Stimulated activated CD4-positive, alpha-beta T cell treated with anti-CD3 and anti-CD28 coated beads, Interleukin-15, amount 100 ng/mL, for 1 hour (primary cell): ENCODE measurements at places on chromosomes 5 and 9.
A peak's percentile ranks its signal among the peaks of the same experiment; 100 is the strongest.

DNA sequence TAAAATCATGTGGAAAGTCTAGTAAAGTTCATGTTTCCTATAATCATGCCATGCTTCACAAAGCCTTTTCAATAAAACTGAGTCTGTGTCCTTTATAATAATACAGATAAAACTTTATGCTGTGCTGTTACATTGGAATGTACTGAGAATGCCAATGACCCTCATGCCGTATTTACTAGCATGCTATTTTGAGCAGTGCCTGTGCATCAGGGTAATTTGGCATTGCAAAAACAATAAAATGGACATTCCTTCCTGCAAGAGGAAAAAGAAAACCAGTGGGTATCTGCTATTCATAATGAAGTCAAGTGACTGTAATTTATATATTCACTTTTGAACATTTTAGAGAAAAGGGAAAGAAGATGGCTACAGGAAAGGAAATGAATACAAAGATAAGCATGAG lies 159.0 kb downstream of the PBX3 start:
- no peak for DNase-seq

GRCh38 chr9:21465859-21466518 lies 16.1 kb downstream of the IFNE start:
- no peak for DNase-seq

DNA sequence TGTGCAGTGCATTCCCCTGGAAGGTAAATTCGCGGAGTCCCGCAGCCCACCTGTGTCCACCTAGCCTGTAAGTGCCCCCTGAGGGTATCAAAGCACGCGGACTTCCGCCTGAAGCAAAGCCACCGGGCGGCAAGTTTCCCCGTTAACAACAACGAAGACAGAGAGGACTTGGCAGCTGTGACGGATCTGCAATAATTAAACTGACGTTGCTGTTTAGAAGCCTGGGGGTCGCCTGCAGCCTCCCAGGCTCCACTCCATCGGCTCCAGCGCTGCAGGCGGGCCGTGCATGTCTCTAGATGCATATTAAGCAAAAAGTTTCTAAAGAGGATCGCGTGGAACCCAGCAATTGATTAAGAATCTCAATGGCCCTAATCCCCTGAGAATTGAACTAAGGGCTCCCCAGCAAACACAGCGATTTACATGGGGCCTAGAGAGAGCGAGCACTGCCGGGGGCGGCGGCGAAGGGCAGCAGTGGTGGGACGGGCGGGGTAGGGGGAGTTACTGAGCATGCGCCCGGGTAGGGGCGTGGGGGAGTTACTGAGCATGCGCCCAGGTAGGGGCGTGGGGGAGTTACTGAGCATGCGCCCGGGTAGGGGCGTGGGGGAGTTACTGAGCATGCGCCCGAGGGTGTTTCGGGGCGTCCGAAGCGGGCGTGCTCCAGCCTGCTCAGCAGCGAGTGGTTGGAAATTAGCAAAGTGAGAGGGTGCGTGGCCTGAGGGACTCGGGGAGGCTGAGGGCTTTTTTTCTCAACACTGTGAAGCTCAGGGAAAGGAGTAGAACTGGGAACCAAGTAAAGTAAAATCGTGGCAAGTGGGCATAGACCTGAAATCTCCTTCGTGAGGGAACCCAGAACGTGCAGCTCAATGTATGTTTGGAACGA lies 255.2 kb downstream of the DOCK8 start:
- peak; percentile 75 for DNase-seq

DNA sequence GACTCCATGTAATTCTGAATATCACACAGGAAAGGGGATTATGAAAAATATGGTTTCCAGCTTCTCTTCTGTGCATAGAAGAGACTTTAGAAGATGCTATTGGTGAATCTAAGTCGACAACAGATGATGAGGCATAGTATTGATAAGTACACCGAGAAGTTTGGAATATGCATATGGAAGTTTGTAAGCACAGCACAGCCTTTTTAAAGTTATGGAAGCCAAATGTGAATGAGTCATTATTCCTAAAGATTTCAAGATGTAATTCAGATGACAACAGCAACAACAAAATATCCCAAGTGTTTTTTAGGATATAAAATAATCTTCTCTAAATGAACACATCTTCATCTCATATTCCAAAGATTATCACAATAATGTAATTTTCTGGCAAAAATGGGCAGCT lies 1723.3 kb downstream of the EFNA5 start:
- no peak for DNase-seq

DNA sequence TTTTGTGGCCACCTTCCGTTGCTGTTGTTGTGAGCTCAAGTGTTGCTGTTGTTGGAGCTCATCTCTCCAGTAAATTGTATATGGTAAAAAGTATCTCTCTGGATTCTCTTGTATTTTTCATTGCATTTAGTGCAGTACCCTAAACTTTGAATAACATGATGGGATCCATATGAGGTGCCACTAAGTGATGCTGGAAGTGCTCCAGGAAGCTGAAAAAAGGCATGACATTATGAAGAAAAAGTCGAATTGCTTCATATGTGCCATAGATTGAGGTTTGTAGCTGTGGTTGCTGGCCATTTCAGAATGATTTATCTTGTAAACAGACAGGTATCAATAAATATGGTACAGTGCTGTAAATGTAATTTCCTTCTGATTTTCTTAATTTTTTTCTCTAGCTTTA lies 5.5 kb downstream of the MARCHF6 start:
- DNase-seq = no peak

DNA sequence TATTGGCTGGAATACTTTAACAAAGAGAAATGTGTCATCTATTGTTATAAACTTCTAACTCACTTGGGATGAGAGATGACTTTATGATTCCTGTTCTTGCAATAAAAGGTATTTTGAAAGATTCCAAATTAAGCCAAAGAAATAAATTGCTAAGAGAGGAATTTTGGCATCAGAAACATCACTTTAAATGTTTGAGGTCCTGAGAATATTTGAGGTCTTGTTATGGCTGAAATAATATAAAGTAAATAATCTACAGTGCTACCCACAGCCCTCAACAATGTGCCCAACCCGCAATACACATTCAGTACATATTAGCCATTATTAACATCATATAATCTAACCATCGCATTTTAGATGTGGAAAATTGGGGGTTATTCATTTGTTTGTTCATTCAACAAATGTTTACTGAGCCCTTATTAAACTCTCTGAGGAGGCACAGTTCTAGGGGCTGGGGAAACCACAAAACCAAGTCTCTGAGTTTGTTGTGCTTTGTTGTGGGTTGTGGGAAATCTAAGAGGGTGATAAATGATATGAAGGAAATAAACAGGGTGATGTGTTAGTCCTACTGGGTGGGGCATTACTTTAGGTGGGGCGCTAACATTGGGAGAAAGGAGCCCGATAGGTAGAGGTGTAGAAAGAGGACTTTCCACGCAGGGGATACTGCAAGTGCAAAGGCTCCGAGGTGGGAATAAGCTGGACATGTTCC lies 135.2 kb upstream of the CLINT1 start:
- DNase-seq = no peak

GRCh38 chr9:27131731-27132130 lies 22.7 kb downstream of the TEK start:
- DNase-seq = no peak

DNA sequence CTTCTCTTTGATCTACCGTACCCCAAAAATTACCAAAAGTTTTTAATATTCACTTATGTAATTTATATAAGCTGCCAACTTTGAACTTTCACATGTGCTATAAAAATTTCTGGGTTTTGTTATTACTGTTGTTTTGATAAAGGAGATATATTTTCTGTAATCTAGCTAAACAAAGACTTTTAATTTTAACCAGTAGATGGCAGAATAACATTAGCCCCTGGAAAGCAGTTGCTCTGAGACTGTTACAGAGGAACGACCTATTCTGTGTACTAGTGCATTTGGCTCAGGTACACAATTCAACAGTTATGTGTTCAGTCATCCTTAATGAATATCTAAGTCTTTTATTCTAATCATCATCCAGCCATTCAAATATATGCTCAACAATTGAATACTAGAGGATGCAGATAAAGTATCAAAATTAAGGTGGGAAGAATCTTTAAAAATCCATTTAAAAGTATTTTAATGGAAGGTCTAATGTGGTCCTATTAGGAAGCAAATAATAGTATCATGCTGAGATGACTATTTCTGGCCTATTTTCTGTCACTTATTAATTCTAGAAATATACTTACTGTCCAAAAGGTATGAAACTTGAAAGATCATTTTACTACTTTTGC lies 8.6 kb downstream of the KLHL9 start:
- DNase-seq = no peak

GRCh38 chr5:83844449-83845068 lies 123.9 kb upstream of the HAPLN1 start:
- DNase-seq = no peak

DNA sequence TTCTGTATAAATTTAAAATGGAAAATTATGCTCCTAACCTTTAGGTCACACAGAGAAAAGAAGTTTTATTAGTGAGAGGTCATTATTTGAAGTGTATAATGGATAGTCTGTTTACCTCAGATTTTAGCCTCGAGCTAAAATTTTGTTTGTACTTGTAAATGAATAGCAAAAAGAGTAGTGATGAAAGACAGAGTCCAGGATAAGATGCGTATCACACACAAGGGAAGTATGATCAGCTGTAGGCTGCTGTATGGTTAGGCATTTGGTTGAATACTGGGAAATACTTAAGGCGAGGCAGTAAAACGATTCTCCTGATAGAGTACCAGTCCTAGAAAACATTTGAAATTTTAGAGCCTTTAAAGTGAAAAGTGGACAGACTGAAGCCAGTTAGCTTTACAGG lies 92.7 kb downstream of the FBXL7 start:
- DNase-seq = no peak

DNA sequence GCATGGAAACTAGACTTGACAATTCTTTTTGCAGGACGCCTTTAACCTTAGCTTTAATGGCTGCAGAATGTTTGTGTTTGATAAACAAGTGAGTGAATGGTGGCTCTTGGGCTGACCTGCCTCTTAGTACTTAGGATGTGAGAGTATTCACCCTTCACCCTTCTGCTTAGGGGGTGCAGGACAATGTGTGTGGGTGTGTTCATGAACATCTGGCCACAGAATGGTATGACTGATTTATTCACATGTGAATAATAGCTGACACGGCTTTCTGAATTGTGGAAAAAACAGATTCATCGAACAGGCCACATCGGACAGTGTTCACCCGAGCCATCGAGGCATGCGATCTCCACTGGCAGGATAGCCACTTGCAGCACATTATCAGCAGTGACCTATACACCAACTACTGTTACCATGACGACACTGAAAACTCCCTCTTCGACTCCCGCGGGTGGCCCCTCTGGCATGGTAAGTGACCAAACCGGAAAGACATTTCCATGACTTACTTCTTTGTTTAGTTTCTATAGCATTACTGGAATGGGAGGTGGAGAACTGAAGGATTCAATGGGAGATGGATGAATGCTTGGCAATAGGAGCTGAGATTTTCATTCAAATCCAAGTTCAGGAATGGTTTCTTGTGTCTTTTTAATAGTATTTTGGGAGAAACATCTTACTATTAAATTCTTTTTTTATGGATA lies 193.6 kb downstream of the ZSWIM6 start:
- DNase-seq = no peak

GRCh38 chr5:57009811-57010210 lies 57.9 kb upstream of the MIER3 start:
- DNase-seq = no peak

GRCh38 chr5:6260846-6261245 lies 117.5 kb downstream of the MED10 start:
- DNase-seq = no peak

- DNase-seq = no peak
These were observed 1.4 kb downstream of the PROP1 start for GRCh38 chr5:177994561-177995190.

- DNase-seq = no peak
These were observed 85.4 kb upstream of the NR4A3 start for GRCh38 chr9:99736291-99736690.

- no peak for DNase-seq
These were observed 20.6 kb downstream of the GGTA1 start for GRCh38 chr9:121478816-121479676.

DNA sequence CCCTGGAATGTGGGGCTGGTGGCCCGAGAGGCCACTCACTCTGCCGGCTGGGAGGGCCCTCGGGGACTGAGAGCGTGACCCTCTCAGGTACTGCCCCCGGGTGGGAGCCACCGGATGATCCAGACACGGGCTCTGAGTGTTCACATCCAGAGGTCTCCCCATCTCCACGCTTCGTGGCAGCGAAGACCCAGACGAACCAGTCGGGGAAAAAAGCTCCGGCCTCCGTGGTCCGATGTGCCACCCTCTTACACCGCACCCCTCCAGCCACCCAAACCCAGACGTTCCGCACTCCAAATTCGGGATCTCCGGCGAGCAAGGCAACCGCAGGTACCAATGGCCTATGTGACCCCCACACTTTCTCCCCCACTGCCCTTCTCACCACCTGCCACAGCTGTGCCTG lies 49.5 kb downstream of the AMBP start:
- DNase-seq = no peak

GRCh38 chr9:16175461-16175860 lies 622.6 kb downstream of the CCDC171 start:
- DNase-seq = no peak

GRCh38 chr5:22596404-22596970 lies 256.7 kb downstream of the CDH12 start:
- DNase-seq = no peak

- DNase-seq = no peak
These were observed 170.6 kb downstream of the CACNA1B start for GRCh38 chr9:138048184-138048583.

DNA sequence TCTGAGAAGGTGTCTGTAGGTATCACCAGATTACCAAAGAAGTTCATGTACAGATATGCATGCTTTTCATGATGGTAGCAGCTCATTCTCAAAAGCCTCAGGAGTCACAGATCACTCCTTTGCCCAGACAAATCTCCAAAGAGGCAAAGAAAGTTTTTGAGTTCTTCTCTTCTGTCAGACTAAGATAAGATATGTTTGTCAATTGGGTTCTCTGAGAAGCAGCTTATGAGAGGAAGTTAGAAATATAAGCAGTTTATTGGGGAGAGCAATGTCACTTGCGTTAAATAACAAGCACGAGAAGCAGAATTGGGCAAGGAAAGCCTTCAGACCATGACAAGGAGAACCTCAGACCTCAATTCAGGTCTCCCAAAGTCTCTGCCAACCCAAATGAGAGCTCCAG lies 219.2 kb upstream of the KLF4 start:
- no peak for DNase-seq

- no peak for DNase-seq
These were observed 95.6 kb downstream of the SERINC5 start for GRCh38 chr5:80160242-80160641.

- DNase-seq = no peak
These were observed 78.7 kb downstream of the CRB2 start for GRCh38 chr9:123434619-123435240.

DNA sequence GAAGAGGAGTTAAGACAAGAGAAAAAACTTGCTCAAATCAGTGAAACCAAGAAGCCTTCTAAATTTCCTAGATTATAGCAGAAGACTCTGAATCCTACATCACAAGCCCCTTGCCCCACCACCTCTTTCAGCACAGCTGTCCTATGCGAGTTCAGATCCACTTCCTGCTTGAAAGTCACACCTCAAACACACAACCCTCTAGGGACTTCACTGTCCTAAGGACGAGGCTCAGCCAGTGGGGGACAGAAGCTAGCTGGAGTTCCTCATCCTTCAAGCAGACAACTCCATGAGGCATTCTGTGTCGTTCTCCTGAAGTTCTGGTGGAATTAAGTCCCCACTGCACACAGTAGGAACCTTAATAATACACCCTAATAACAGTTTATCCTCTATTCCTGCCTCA lies 44.3 kb downstream of the NRG2 start:
- no peak for DNase-seq
